Epithelial cell of umbilical artery (primary cell): ENCODE measurements at places on chromosomes 7 and 10. TPM values are rescaled to one million over a fixed set of nuclear protein-coding genes. Genes with fewer than 3 reads are reported as not detected.

Gene NDUFB8
- 171 and 213 TPM in 2 replicates for total RNA-seq

Gene IKZF1
- total RNA-seq: not detected in 2 replicates

Gene TFEC
- total RNA-seq: 1.7 and 1.9 TPM in 2 replicates

Gene CALHM3
- total RNA-seq: not detected in 2 replicates

Gene SOSTDC1
- not detected in 2 replicates for total RNA-seq

Gene PCBD1
- total RNA-seq: 49.0 and 50.6 TPM in 2 replicates

Gene CCDC172
- not detected in 2 replicates for total RNA-seq

Gene APBB1IP
- not detected in 2 replicates for total RNA-seq

Gene FAM237B
- total RNA-seq: not detected in 2 replicates

Gene SEC31B
- 0.97 and 2.0 TPM in 2 replicates for total RNA-seq

Gene NRCAM
- total RNA-seq: 31.9 and 32.8 TPM in 2 replicates

Gene CRYGN
- not detected in 2 replicates for total RNA-seq

Gene SLC18A3
- total RNA-seq: not detected in 2 replicates
